CD4-positive, alpha-beta T cell treated with Interleukin-17A for 4 hours (primary cell): ENCODE measurements at places on chromosomes 11 and 22.

DNA sequence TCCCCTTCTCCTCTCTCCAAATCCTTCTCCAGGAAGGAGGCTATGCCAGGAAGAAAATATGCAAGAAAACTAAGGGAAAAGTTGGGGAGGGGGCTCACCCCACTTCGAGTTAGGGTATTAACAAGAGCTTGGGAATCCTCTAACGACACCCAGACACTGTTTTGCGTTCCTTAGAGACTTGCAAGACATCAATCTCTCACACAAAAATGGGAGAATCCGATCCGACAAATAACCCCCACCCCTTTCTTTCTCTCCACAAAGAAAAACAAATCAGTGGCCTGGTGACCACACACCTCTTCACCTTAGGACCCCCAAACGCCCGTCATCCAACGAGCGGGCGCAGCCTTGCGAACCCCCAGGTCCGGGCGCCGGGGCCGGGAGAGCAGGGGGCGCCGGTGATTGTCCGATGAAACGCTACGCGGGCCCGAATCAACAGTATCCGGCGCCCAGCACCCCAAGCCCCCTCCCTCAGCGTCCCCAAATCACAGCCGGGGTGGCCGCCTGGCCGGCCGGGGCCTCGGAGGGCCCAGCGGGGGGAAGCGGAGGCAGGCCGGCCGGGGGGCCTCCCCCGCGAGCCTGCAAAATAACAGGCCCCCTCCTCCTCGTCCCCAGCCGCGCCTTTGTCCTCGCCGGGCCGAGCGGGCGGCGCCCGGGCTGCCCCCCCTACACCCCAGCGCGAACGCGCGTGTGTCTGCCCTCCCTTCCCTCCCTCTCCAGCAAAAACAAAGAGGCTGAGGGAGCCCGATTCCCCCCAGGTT is 690 bp downstream of the CSNK1E start:
- peak; percentile 67 for DNase-seq

DNA sequence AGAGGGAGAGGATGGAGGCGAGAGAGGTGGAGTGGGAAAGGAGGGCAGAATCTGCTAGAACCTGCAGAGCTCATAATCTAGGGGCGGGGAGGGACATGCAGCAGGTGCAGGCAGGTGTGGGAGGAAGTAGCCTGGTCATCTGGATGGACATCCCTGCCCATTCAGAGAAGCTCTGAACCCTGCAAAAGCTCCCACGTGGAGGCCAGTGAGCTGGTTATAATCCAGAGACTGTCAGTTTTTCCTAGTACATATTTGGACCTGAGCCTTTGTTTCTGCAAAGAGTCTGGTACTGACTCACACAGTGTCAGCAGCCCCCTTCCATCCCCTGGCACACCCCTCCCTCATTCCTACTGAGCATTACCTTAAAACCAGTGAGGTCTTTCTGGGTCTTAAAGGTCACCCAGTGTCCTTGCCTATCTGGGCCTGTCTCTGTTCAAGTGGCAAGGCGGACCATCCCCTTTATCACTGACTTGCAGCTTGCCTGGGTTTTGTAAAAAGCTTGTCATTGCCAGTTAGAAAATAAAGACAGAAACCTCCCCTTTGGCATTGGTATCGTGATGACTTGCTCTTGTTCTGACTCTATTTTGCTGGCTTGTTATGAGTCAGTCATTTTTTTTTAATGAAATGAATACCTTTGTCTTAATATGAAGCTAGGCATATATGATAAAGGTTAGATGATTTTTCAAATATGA is 26.1 kb downstream of the PTPRJ start:
- peak; percentile 55 for DNase-seq

DNA sequence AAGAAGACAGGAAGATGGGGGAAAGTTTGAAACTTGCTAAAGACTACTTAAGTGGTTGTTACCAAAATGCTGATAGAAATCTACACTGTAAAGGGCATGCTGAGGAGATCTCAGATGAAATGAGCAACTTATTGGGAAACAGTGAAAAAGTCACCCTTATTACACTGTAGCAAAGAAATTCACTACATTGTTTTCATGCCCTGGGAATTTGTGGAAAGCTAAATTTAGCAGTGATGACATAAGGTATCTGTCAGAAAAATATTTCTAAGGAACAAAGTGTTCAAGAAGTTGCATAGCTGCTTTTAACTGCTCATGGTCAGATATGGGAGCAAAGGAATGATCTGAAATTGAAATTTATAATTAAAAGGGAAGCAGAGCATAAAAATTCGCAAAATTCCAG is 702.4 kb upstream of the LRRC4C start:
- no peak for DNase-seq

- DNase-seq: no peak
These were observed 913.6 kb downstream of the NTM start for GRCh38 chr11:132284048-132284447.

- peak; percentile 89 for DNase-seq
These were observed 7.7 kb downstream of the RIN1 start for GRCh38 chr11:66328302-66329144.

- no peak for DNase-seq
These were observed 458.9 kb upstream of the CADM1 start for GRCh38 chr11:115963156-115963555.

DNA sequence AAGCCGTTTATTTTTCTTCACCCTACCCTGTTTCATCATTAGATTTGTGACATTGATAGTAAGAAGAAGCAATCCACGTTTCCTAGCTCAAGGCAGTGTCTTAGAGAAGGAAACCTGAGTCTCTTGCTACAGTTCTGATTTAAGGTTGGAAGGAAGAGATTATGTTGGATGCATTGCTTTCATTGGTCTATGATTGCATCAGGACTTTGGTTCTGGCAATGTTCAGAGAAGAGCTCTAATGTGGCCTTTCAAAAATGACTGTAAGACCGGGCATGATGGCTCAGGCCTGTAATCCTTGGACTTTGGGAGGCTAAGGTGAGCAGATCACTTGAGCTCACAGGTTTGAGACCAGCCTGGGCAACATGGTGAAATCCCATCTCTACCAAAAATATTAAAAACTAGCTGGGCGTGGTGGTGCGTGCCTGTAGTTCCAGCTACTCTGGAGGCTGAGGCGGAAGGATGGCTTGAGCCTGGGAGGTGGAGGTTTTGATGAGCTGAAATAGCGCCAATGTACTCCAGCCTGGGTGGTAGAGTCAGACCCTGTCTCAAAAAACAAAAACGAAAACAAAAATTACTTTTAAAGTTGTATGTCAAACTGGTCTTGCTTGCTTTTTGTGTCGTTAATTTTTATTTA is 4.1 kb downstream of the NUCB2 start:
- DNase-seq: no peak

GRCh38 chr11:22677153-22677903 is 10.9 kb downstream of the GAS2 start:
- no peak for DNase-seq

DNA sequence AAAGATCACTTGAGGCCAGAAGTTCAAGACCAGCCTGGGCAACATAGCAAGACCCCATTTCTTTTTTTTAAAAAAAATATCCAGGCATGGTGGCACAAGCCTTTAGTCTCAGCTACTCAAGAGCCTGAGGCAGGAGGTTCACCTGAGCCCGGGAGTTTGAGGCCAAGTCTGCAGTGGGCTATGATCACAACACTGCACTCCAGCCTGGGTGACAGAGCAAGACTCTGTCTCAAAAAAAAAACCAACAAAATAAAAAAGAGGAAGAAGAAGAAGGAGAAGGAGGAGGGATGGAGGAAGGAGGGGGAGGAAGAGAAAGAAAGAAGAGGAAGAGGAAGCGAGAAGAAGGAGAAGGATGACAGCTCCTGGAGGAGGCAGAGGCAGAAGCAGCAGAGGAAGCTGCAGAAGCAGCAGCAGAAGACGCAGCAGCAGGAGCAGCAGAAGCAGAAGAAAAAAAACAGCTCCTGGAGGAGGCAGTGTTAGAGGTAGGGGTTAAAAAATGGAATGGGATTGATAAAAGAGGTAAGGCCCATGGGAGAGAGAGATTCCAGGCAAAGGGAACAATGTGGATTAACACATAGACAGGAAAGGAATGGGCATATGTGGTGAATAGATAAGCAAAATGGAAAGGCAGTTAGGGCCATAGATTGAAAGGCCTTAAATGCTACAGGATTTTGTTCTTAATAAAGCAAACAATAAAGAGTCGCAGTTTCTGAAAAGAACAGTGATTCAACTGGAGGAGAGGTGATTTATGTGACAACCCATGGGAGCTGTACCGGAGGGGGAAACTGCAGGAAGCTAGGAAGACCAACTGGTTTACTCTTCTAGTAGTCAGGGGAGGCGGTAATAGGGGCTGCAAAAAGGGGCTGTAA is 10.9 kb downstream of the PRCP start:
- no peak for DNase-seq

DNA sequence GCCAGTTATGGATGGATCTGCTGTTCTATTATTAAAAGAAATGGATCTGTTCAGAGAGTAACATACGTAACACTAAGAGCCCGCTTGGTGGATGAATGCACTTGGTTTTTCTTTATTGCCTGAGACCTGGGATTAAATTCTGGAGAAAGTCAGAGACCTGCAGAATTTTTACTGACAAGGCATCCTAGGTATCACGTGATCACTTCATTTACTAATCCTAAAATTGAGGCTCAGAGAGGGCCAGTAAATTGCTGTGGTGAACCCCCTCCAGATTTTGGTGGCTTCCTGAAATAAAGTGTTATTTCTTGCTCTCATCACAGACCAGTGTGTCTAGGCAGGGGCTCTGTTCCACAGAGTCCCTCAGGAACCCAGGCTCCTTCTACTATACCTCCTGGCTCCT is 187.9 kb upstream of the LARGE1 start:
- DNase-seq: no peak

DNA sequence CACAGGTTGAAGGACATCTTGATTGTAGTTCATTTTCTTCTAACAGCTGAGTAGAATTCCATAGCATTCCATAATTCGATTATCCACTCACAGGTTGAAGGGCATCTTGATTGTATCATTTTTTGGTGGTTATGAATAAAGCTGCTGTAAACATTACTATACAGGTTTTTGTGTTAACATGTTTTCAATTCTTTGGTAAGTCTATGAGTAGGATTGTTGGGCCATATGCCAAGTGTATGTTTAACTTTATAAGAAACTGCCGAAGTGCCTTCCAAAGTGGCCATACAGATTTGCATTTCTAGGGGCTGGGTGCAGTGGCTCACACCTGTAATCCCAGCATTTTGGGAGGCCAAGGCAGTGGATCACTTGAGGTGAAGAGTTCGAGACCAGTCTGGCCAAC is 44.6 kb downstream of the ANKRD42 start:
- no peak for DNase-seq

DNA sequence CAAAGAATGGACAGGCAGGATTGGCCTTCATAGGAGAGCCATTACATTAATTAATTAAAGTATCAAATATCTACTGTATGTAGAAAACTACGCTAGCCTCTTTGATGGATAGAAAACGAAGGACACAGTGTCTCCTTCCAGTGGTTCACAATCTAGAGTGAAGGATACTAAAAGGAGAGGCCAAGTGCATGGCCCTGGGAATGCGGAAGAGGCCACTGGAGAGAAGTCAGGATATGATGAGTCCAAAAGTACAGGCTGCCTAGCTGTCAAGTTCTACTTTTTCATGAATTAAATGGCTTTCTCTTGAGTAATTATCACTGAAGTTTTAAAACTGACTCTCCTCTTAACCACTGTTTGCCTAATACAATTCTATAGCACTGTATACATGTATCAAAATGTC is 41.9 kb downstream of the ATG16L2 start:
- DNase-seq: no peak

DNA sequence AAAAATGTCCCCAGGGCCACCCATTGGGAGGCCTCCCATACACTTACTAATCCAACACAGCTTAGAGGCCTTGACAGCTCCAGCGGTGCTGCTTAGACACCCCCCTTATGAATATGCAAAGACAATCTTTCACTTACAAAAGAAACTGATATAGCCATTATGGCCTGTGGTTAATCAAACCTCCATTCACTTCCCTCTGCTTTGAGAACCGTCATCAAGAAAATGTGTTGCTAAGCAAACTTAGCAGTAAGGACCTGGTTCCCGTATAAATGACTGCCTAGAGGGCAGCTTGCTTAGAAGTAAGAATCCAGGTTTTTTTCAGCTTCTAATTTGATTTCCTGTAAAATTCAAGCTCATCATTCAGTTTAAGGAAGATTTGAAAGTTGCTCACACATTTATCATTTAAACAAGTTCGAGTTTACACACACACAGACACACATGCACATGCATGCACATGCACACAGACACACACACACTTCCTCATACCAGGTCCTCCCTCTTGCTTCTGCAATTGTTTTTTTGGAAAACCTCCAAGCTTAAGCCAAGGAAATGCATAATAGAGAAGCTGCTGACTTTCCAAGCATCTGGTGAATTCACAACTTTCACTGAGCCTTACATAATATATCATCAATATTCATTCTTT is 137.7 kb upstream of the BLID start:
- no peak for DNase-seq

- no peak for DNase-seq
These were observed 269.3 kb upstream of the PITPNB start for GRCh38 chr22:28188178-28188879.

DNA sequence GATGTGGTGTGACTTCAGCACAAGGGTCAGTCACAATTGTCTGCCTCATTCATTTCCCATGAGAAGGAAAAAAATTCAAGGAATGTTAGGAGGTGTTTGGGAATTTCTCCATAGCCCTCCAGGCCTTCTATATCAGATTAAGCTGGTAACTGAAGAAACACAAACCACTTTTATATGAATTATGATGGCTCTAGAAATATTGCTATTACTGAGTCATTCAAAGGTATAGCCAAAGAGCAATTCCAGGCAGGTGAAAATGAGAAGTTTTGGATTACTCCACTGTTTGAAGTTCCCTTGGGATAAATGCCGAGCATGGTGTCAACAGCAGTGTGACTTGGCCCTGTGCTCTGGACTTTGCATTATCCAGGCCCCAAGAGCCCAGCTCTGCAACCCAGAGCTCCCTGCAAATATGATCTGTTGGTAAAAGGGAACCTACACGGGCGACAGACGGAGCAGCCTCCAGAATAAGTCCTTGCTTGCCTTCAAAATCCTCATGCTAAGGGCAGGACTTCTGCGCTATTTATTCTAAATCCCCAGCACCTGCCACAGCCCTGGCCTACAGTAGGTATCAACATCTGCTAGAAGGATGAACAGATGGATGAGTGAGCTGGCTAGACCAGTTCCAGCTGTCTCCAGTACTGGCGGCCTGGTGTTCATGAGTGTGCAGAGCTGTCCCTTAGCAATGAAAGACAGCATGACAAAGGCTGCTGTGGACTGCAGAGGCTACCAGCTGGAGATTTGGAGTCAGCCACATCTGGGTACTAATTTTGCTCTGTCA is 67.5 kb upstream of the ZBED5 start:
- DNase-seq: no peak

GRCh38 chr11:107752949-107753822 is 41.3 kb upstream of the SLN start:
- no peak for DNase-seq

DNA sequence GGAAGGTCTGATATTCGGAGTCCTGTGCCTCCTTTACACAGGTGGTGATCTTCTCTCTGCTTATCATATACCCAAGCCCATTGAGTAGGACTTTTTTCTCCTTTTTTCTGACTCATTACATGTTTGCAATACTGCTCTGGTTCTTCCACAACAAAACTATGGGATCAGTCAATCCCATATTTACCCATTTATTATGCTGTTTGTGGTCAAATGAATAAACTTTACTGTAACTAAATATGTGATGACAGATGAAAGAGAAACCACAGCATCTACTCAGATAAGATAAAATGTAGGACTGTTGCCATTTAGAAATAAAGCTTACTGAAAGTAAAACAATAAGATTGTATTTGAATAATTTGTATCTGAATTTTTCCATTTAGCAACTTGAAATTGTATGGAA is 958.7 kb upstream of the FAT3 start:
- no peak for DNase-seq
